ENCODE measurements at places on chromosomes 12 and 14.

GRCh38 chr12:20503858-20504257 lies 135.5 kb downstream of the PDE3A start:
- DNase-seq, result no peak

DNA sequence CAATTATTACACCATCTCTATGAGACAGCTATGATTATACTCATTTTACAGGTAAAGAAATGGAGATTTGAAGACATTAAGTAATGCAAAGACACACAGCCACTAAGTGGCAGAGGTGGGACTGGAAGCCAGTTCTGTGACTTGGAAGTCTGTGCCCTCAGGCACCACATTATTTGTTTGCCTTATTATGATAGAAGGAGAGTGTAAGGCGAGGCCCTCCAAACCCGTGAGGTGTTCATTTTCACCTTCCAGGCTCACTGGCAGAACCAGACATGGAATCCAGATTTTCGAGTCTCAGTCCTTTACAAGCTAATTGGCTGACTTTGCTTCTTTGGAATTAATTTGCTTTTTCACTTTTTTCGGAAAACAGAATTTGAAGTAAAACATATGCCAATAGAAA lies 107.9 kb downstream of the CAND1 start:
- DNase-seq, result no peak

DNA sequence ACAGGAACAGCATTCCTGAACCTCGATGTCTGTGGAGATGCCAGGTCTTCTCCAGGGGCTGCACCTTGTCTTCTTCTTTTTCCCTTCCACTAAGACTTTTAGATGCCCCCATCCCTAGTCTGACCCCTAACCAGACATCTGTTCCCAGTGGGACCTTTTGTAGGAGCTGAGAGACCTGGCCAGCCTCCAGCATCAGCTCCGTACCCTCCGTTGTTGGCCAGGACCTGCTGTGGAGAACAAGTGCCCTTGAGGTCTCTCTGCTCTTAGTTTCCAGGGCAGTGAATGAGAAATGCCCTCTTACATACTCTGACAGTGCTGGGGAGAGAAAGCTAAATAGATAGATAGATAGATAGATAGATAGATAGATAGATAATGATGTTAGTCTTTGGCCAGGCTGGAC lies 16.8 kb upstream of the SDR39U1 start:
- no peak for DNase-seq

GRCh38 chr14:31660191-31660590 lies 99.0 kb downstream of the NUBPL start:
- no peak for DNase-seq

- no peak for DNase-seq
Measured at GRCh38 chr12:25677232-25677937, 124.3 kb upstream of the LMNTD1 start.

All from stimulated activated CD4-positive, alpha-beta T cell treated with anti-CD3 and anti-CD28 coated beads, Interleukin-1b, Interleukin-23, amount 100 ng/mL, for 1 hour (primary cell).